Tibial nerve (tissue), 4 donors: ENCODE measurements at places on chromosomes 3 and 15. TPM values are rescaled to one million over a fixed set of nuclear protein-coding genes. Genes with fewer than 3 reads are reported as not detected.

The CD86 gene
- total RNA-seq, result 5.7 TPM

The TIGIT gene
- total RNA-seq, result 3.9 TPM

- no peak overlapping the region for H3K27ac ChIP-seq
- no peak overlapping the region for H3K4me3 ChIP-seq
- H3K27me3 ChIP-seq, result peaks cover 100% of the 10 kb centered on the region
- no peaks in the 10 kb centered on the region for H3K36me3 ChIP-seq
Observed at GRCh38 chr3:147404000-147404799, 2.1 kb downstream of the ZIC4 start.

GRCh38 chr3:52068730-52069129, 12.4 kb upstream of the DUSP7 start:
- no peaks in the 10 kb centered on the region for H3K27me3 ChIP-seq
- H3K4me3 ChIP-seq, result no peak overlapping the region
- H3K27ac ChIP-seq, result no peak overlapping the region
- no peaks in the 10 kb centered on the region for H3K36me3 ChIP-seq
- no peaks in the 10 kb centered on the region for H3K4me1 ChIP-seq

The KIAA1143 gene
- 27.4 TPM for total RNA-seq

The VIPR1 gene
- total RNA-seq, result 12.9 TPM

The TTLL13 gene
- total RNA-seq, result not detected

The DUOX1 gene
- 4.2 TPM for total RNA-seq
